Forelimb muscle (tissue), 1 donor: ENCODE measurements at places on chromosomes 11 and 22. TPM values are rescaled to one million over a fixed set of nuclear protein-coding genes. Genes with fewer than 3 reads are reported as not detected.
A peak's percentile ranks its signal among the peaks of the same experiment; 100 is the strongest.

- no peak for DNase-seq
Observed at GRCh38 chr11:6855971-6856541, 6.8 kb upstream of the OR10A2 start.

- DNase-seq = no peak
Observed at GRCh38 chr11:68373189-68373814, 60.9 kb downstream of the LRP5 start.

GAL3ST1 gene
- polyA plus RNA-seq = 6.0 TPM

DNA sequence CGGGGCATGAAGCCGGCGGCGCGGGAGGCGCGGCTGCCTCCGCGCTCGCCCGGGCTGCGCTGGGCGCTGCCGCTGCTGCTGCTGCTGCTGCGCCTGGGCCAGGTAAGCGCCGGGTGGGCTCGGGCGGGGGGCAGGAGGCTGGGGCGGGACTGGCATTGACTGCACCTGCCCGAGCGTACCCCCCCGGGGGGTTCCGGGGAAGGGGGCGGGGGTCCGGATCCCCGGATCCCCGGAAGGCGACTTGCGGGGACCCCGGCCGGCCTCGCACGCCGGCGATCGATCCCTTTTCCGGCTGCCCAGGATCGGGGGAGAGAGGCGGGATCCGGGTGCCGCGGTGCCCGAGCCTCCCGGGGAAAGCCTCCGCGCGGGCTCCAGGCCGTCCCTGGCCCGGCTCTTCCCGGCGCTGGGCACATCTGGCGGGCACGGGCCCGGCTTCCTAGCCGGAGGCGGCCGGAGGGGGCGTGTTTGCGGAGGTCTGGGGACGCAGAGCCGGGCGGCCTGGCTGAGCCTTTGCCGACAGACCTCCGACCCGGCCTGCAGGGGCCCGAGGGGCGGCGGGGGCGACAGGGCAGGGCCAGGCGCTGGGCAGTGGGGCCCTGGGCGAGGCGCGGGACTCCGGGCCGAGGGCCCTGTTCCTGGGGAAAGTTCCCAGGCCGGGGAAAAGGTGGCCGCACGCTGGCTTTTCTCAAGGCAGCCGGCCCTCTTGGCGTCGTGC, 705 bp downstream of the PTPRJ start:
- no peak for DNase-seq

NDUFS8 gene
- polyA plus RNA-seq = 68.5 TPM

- no peak for DNase-seq
Observed at GRCh38 chr11:122343210-122343609, 227.2 kb upstream of the BLID start.

DNA sequence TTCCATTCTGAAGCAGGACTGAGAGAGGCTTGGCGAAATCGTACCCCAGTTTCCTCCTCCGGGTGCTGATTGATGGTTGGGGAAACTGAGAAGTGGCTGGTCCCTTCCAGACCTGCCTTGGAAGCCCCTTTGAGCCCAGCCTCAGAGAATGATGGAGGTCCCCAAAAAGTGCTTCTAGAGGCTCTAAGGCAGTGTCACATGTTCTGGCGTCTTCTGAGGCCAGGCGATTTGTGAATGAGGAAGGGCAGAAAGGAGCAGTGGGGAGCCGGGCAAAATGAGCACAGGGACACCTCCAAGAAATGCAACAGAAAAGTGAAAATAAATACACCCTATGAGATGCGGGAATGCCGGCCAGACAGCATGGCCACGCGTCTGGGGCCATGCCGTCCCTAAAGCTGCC, 1.0 kb upstream of the LIF start:
- DNase-seq = no peak

- no peak for DNase-seq
Observed at GRCh38 chr22:44340271-44341239, 27.8 kb upstream of the SHISAL1 start.

- peak; percentile 66 for DNase-seq
Observed at GRCh38 chr11:9057007-9057406, 34.4 kb downstream of the SCUBE2 start.

GUCY1A2 gene
- 5.7 TPM for polyA plus RNA-seq

GRCh38 chr11:10117709-10118351, 176.2 kb downstream of the SBF2 start:
- DNase-seq = no peak

GRCh38 chr11:15579287-15580001, 464.7 kb downstream of the INSC start:
- DNase-seq = no peak

DNA sequence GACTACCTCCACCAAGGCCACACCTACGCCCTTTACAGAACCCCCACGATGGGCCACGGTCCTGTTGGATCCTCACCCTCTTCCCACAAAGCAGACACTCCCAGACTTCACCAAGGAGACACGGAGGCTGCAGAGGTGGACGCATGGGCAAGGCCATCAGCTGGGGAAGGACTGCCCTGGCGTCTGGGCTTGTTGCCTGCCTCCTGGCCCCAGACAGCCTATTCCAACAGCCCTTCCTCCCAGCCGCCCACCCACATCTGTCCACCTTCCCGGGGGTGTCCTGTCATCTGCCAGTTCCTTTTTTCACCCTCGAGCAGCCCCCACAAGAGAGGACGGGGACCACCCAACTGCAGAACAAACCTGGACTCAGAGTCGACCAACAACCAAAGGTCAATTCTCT, 28.9 kb upstream of the TH start:
- no peak for DNase-seq

- no peak for DNase-seq
Observed at GRCh38 chr22:32079130-32080089, 36.3 kb downstream of the SLC5A1 start.

- DNase-seq = no peak
Observed at GRCh38 chr11:10990637-10991193, 132.9 kb upstream of the ZBED5 start.

DNA sequence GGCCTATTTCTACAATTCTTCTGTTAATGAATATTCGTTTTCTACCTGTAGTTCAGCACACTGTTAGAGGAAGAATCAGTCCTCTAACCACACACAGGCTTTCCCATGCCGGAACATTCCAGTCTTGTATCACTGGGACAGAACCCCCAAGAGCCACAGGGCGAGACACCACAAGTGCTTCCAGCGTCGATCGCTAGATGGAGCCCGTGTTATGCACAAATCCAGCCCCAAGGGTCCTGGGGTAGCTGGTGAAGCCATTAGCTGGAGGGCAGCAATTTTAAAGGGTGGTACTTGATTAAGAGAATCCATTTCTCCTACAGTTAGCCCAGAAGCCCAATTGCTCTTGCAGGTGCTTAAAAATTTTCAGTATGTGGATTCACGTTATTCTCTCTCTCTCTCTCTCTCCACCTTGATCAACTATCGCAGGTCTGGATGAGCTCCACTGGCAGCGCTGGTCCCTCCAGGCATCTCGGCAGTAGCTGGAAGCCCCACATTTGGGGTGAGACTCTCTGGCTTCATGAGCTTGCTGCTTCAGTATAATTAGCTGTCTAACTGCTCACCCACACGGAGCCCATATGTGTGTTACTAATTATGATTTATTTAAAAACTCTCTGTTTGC, 148.2 kb upstream of the SNX19 start:
- DNase-seq = peak; percentile 4

- no peak for DNase-seq
Observed at GRCh38 chr11:94910270-94910669, 63.1 kb downstream of the CWC15 start.

DNA sequence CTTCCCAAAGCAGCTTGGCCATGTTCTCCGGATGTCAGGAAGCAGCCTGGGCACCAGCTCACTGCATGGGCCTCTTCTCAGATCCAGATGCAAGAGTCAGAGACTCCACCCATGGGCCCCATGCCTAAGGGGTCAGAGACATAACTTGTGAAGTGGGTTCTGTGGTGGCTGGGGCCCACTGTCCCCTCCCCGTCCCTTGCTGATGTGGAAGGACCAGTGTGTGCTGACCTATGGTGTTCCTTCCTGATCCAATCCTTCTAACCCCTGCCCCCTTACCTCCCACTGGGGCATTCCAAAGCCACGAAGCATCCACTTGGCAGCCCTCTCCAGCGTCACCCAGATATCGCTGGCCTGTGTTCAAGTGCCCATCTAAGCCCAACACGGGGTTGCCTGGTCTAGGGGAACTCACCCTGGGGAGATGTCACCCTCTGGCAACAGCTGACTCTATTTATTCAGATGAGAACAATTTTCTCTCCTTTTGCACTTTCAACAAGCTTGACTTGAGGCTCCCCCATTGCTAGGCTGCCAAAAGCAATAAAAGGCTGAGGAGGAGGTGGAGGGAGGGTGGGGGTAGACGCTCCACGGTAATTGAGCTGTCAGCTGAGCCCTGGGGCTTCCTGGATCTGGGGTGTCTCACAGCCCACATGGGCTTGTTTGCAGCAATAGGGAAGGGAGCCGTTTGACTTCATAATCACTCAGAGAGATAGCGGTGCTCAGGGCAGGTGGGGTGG, 158.5 kb downstream of the ADAMTS15 start:
- DNase-seq = no peak

DNA sequence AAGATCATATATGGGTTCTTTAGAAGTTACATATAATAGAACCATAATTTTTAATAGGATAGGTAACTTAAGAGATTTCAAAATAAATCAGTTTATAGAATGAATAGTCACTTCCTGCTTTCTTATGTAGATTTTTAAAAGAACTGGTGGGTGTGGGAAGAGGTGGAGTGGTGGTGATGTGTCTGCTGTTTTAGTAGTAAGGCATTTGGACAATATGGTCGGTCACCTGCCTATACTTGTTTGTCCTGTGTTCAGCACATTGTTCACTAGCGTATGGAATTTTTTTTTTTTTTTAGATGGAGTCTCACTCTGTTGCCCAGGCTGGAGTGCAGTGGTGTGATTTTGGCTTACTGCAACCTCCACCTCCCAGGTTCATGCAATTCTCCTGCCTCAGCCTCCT, 39.3 kb downstream of the CCDC81 start:
- DNase-seq = no peak

ST14 gene
- 0.40 TPM for polyA plus RNA-seq

DNA sequence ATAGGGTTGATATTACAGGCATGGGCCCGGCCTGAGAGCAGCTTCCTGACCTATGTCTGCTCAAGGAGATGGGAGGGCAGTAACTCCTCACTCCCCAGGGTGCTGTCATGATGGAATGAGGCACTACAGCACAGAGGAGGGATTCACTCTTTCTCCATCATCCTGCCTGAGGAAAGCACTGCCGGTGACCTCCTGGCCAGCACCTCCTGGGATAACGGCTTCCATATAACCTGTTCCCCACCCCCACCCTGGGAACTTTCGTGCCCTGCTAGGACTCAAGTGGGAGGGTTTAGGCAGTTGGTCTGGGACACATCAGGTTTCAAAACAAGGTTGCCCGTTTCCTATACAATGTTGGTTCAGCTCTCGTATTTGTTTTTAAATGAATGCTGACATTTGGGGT, 42.7 kb upstream of the MN1 start:
- no peak for DNase-seq

OR10W1 gene
- polyA plus RNA-seq = not detected

GRCh38 chr11:27214713-27215112, 148.3 kb downstream of the CCDC34 start:
- no peak for DNase-seq

UCP2 gene
- polyA plus RNA-seq = 143 TPM

DNA sequence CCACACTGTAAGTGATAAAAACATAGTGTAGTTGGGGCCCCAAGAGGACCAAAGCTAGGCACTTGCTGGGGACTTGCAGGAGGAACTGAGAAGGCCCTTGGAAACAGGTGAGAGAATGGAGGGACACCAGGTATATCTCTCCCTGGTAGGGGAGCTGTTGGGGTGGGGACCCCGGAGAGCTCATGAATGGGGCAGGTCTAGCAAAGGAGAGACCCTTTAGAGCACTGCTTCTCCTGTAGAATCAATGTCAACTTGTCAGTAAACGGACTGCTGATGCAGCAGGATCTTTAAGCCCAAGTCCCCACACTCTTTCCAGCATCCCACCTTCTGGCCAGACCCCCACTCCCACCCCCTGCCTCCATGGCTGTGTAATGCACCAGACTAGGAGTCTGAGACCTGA, 109.6 kb upstream of the THY1 start:
- DNase-seq = no peak

- DNase-seq = no peak
Observed at GRCh38 chr11:62153087-62153395, 29.2 kb downstream of the INCENP start.

GRCh38 chr22:49869845-49870712, 16.4 kb downstream of the ZBED4 start:
- no peak for DNase-seq

GRCh38 chr22:45008186-45008681, 1.6 kb downstream of the PHF21B start:
- no peak for DNase-seq

GRCh38 chr11:120785576-120785975, 238.3 kb upstream of the TBCEL start:
- no peak for DNase-seq

CARD16 gene
- polyA plus RNA-seq = 5.3 TPM

RAG1 gene
- 10.2 TPM for polyA plus RNA-seq

DNA sequence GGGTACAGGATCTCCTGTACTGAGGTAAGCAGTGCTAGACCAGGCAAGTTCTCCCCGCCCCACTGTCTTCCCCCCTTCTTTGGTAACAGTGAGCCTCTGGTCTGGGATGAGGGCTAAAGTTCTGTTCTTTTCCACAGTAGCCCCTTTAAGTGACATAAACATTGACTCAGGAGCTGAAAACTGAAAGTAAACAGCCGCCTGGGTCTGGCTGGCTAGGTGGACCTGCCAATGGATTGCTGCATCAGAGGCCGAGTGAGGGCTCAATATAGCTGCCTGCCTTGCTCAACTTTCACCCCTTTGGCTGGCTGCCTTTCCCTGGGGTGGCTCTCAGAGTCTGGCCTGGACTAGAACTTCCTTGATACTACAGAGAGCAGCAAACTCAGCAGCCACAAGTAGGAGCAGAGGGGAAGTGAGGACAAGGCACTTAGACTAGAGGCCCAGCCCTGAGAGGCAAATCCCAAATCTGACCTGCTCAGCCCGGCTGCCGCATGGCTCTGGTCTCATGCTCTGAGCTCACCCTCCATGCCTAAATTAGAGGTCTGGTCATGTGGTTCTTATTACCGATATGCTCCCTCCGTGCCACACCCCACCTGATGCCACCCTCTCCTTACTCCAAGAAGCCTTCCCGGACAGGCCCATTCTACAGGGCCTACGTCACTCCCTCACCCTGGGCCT, 9.6 kb upstream of the UCP3 start:
- DNase-seq = peak; percentile 38

DNA sequence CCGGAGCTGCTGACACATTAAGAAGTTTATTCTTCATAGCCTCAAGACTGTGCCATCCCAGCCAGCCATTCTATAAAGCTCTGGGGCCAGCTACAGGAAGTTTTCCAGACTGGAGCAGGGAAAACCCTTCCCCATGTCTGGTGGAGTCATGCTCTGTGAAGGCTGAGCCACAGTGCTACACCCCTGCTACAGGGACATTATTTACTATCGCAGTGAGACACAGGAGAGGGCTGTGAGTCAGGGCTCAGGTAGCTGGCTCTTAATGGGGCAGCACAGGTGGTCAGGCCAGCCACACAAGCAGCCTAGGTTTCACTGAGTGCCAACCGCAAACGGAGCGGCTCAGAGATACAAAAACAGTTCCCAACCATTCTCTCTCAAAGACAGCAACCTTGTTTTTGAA, 12.1 kb downstream of the HPS4 start:
- DNase-seq = no peak

ST3GAL4 gene
- 27.2 TPM for polyA plus RNA-seq

GRCh38 chr11:1459764-1460395, 26.7 kb downstream of the MOB2 start:
- no peak for DNase-seq

- DNase-seq = no peak
Observed at GRCh38 chr22:35580351-35581022, 36.6 kb downstream of the MB start.

LIPT2 gene
- 1.9 TPM for polyA plus RNA-seq

GRCh38 chr11:1759151-1759850, 4.4 kb downstream of the CTSD start:
- no peak for DNase-seq

- DNase-seq = no peak
Observed at GRCh38 chr11:62728171-62728988, at the start of gene TTC9C. Gene TTC9C (plus strand): TSS chr11:62728486. CDS start chr11:62728849, 363 bp downstream.
